ENCODE measurements at places on chromosomes 1 and 21.

- no peak for DNase-seq
Measured at GRCh38 chr1:181676269-181676668, 193.0 kb downstream of the CACNA1E start.

DNA sequence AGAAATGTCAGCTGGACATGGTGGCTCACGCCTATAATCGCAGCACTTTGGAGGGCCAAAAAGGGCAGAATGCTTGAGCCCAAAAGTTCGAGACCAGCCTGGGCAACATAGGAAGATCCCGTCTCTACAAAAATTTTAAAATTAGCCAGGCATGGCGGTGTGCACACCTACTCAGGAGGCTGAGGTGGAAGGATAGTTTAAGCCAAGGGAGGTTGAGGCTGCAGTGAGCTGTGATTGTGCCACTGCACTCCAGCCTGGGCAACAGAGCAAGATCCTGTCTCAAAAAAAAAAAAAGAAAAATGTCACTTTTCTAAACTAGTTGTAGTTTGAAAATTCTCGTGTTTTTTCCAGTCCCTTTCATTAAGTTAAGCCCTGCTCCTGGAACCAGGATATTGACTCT is 9.1 kb downstream of the CLSTN1 start:
- DNase-seq, result no peak

DNA sequence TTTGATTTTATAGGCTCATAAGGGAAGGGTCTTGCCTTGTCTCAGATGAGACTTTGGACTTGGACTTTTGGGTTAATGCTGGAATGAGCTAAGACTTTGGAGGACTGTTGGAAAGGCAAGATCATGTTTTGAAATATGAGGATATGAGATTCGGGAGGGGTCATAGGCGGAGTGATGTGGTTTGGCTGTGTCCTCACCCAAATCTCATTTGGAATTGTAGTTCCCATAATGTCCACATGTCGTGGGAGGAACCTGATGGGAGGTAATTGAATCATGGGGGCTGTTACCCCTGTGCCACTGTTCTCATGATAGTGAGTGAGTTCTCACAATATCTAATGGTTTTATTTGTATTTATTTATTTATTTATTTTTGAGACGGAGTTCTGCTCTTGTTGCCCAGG is 6.9 kb upstream of the CSDE1 start:
- DNase-seq, result no peak

DNA sequence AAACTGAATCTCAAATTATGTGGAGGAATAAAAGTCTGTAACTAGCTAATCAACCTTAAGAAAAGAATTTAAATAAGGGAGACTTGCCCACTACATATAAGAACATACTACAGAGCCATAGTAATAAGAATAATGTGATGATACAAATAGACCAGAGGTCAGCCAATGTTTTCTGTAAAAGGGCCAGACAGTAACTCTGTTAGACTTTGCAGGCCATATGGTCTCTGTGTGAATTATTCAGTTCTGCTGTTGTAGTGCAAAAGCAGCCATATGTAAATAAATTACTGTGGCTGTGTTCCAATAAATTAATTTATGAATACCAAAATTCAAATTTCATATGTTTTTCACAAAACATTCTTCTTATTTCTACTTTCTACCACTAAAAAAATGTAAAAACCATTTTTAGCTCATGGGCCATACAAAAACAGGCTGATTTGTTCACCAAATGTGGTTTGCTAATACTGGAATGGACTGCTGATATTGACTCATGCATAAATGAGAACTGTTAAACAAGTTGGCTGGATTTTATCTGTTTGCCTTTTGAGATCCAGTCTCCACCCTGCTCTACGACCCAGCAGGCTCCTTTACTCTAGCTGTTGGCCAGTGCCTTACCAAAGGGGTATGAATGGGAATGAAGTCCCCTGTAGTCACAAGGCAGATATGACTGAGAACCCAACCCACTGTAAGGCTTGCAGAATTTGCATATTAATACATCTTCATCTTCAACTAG is 98.2 kb upstream of the ZNHIT6 start:
- DNase-seq, result no peak

- no peak for DNase-seq
Measured at GRCh38 chr1:47224676-47225399, 7.2 kb downstream of the TAL1 start.

DNA sequence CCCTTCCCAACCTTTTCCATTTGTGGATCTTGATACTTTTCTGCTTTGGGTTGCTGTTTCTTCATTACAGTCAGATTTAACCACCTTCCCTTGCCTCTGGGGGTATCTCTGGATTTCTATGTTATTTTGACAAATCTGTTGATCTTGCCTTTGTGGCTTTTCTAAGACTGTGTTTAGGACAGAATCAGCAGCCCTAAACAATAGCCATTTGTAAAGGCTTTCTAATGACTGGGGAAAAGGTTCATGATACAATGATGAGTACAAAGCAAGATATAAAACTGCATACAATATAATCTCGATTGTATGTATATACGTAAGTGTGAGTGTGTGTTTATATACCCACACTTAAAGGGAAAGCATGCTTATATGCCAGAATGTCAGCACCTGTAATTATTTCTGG is 27.8 kb downstream of the FAM20B start:
- no peak for DNase-seq

GRCh38 chr1:240947438-240948224 is 335.7 kb upstream of the GREM2 start:
- no peak for DNase-seq

DNA sequence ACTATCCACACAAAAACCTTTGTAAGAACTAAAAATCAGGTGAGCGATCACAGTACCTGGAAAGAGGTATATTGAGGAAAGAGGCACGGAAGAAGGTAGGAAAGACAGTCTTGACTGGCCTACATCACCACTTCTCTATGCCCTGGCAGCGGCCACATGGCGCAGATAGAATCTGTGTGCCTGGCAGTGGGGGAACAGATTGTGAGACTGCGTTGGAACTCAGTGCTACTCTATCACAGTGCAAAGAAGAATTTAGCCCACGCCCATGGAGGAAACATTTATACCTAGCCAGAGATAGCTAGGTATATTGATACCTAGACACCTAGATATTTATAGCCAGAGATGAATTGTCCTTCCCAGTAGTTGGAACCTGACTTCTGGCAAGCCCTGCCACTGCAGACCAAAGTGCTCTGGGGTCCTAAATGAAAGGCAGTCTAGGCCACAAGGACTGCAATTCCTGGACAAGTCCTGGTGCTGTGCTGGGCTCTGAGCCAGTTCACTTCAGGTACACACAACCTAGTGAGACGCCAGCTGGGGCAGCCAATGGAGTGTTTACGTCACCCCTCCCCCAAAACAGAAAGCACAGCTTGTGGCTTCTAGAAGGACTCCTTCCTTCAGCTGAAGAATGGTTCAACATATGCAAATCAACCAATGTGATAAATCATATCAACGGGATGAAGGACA is 51.9 kb downstream of the DHX9 start:
- peak; percentile 77 for DNase-seq

GRCh38 chr1:43620956-43621355 is 29.0 kb upstream of the KDM4A start:
- DNase-seq, result no peak

DNA sequence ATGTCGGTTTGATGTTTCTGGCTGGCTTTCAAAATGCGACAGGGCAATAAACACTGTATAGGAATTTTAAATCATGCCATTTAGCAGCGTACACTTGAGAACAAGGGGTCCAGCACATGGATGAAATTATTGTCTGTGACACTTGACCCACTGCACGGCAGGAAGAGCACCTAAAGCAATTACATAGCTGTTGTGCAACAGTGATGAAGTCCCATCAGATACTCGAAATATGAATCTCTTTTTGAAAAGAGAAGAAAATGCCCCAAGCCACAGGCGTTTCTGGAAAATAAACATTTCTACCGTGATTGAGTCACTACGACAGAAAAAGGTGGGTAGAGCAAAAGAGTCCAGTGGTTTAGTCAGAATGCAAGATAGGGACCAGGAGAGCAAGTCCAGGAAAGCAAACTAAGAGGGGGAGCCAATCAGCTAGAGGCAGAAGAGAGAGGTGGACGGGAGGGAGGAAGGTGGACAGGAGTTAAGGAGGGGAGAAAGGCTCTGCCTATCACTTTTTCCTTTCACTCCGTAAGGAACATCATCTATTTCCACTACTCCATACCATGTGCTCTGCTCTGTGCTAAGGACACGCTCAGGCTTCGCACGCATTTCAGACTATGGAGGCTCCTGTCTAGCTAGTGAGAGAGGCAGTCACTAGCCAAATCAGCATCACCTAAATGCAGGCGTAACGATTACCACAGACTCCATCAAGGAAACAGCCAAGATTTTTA is 6.4 kb downstream of the DSCAM start:
- DNase-seq, result no peak

- DNase-seq, result no peak
Measured at GRCh38 chr1:2126331-2127186, 68.0 kb downstream of the FAAP20 start.

All from NCI-H2029 (cell line).